ENCODE measurements at places on chromosomes 11 and 22. TPM values are rescaled to one million over a fixed set of nuclear protein-coding genes. Genes with fewer than 3 reads are reported as not detected.
A peak's percentile ranks its signal among the peaks of the same experiment; 100 is the strongest.

DNA sequence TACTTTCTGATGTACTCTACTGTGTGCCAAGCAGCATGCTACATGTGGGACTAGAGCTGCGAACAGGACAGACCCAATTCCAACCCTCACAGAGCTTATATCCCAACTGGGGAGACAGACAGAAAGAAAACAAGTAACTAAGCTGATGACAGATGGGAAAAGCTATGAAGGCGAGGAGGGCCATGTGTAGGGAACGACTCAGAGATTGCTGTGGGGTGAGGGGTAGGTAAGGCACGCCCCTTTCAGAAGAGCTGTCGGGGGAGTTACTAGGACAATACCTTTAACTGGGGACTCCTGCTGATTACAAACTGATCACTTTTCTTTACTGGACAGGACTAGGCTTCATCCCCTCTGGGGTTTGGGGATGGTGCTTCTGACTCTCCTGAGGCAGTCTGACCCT lies 48.9 kb downstream of the ST3GAL4 start:
- H3K4me1 ChIP-seq: no peaks in the 10 kb centered on the region
- H3K27ac ChIP-seq: no peak overlapping the region
- no peak overlapping the region for H3K4me3 ChIP-seq
- H3K36me3 ChIP-seq: peaks cover 4% of the 10 kb centered on the region
- DNase-seq: no peak
- no peaks in the 10 kb centered on the region for H3K27me3 ChIP-seq

DNA sequence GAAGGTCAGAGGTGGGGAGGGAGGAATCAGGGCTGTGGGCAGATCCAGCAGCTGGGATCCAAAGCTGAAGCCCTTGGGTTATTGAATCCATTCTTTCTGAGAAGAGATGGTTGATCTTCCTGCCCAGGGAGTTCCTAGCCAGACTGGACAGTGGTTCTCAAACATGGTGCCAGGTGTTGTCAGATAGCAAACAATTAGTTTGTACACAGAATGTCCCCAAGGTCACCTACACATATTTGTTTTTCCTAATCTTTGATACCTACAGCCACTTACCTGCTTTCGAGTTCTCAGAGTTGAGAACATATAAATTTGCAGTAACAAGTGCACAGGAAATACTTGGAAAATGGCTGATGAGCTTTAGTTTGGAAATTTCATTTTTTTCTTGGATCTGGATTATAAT lies 54.5 kb downstream of the BMAL1 start:
- no peak overlapping the region for H3K27ac ChIP-seq
- H3K4me1 ChIP-seq: no peaks in the 10 kb centered on the region
- H3K27me3 ChIP-seq: no peaks in the 10 kb centered on the region

GRCh38 chr22:41902932-41903421 lies 11.9 kb downstream of the SHISA8 start:
- H3K4me3 ChIP-seq: no peak overlapping the region
- peaks cover 91% of the 10 kb centered on the region for H3K36me3 ChIP-seq
- H3K27me3 ChIP-seq: no peaks in the 10 kb centered on the region
- no peak for DNase-seq
- H3K27ac ChIP-seq: no peak overlapping the region

- H3K4me1 ChIP-seq: no peaks in the 10 kb centered on the region
- no peak overlapping the region for H3K4me3 ChIP-seq
- DNase-seq: no peak
- no peak overlapping the region for H3K27ac ChIP-seq
- H3K27me3 ChIP-seq: no peaks in the 10 kb centered on the region
- H3K36me3 ChIP-seq: no peaks in the 10 kb centered on the region
Measured at GRCh38 chr11:94449437-94449836, 44.2 kb downstream of the MRE11 start.

DNA sequence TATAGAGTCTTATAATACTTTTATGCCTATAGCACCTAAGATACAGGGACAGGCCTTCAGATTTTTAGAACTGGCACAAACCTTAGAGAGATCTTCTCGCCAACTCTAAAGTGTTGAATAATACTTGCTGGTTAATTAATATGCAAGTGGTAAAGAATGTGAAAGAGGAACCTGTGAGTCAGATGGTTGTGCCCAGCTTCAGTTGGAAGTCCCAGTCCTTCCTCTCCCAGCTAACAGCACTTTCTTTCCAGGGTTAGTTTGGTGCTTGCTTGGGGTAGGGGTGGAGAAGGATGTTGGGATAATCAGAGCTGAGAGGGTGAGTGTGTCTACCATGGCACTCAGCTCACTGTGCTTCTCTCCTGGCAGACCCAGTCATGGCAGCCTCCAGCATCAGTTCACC lies 4.9 kb upstream of the TMEM132A start:
- peaks cover under 1% of the 10 kb centered on the region for H3K27me3 ChIP-seq
- H3K4me1 ChIP-seq: peaks cover 22% of the 10 kb centered on the region
- no peak overlapping the region for H3K4me3 ChIP-seq
- DNase-seq: no peak

GRCh38 chr11:46134540-46134939 lies 13.3 kb upstream of the PHF21A start:
- H3K27me3 ChIP-seq: no peaks in the 10 kb centered on the region
- H3K36me3 ChIP-seq: no peaks in the 10 kb centered on the region
- no peak overlapping the region for H3K4me3 ChIP-seq

DNA sequence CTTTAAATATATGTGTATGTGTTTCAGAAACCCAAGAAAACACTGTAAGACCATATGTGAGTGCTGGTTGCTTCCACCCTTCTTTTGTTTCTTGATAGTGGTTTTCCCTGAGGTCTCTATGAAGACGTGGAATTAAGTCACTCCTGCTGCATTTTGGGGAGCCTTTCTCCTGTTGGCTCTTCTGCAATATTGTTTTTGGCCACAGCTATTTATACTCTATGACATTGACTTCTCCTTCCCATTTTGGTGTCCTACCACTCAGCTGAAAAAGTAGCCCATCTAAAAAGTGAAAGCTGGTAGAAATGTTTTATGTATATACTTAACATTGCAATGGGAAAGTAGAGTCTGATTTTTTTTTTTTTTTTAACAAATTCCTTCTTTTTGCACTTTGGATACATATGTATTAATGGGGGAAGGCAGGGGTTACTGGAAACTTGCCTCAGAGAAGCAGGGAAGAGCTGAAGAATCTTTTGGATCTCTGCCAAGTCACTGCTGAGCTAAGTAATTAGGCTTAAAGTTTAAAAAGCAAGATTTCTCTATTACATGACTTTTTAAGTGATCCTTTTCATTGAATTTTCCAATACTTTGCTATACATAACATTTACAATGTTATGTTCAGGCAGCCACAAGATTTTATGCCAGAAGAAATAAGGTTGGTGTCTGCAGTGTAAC lies 1.8 kb downstream of the TTC17 start:
- DNase-seq: no peak
- H3K27ac ChIP-seq: no peak overlapping the region
- H3K4me1 ChIP-seq: peaks cover 23% of the 10 kb centered on the region
- H3K4me3 ChIP-seq: no peak overlapping the region

DNA sequence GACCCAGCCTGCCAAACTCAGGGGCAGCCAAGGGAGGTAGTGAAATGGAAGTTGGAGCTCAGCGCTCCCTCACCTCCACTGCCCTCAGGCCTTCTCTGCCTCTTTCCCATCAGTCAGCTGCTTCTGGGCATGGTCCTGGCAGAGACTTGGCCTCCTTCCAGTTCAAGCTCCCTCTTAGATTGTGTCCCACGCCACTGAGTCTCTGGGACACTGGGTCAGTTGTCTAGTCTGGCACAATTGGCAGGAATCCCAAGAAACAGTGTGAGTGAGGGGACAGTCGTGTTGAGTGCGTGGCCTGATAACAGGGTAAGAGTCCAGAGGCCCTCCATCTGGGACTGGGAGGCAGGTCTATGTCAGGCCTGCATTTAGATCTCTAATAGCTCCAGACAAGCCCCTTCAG lies 7.1 kb upstream of the SLC35E4 start:
- H3K4me3 ChIP-seq: no peak overlapping the region
- no peaks in the 10 kb centered on the region for H3K4me1 ChIP-seq
- DNase-seq: no peak
- no peak overlapping the region for H3K27ac ChIP-seq
- H3K27me3 ChIP-seq: no peaks in the 10 kb centered on the region
- H3K36me3 ChIP-seq: peaks cover 9% of the 10 kb centered on the region

GRCh38 chr11:46680164-46680760 lies 20.2 kb downstream of the ARHGAP1 start:
- H3K27ac ChIP-seq: no peak overlapping the region
- H3K27me3 ChIP-seq: no peaks in the 10 kb centered on the region
- no peak for DNase-seq
- H3K4me3 ChIP-seq: no peak overlapping the region

DNA sequence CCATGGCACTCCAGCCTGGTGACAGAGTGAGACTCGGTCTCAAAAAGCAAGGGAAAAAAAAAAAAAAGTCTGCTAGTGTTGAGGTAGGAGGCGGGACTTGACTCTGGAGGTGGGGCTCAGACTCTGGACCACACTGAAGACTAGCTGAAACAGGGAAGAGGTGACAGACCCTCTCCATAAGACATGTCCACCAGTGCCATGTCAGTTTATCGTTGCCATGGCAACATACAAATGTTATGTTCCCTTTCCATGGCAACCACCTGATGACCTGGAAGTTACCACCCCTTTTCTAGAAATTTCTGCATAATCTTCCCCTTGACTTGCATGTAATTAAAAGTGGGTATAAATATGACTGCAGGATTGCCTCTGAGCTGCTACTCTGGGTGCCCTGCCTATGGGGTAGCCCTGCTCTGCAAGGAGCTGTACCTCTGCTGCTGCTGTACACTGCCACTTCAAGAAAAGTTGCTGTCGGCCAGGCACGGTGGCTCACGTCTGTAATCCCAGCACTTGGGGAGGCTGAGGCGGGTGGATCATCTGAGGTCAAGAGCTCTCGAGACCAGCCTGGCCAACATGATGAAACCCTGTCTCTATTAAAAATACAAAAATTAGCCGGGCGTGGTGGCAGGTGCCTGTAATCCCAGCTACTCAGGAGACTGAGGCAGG lies 55.1 kb downstream of the KIAA1671 start:
- H3K4me3 ChIP-seq: no peak overlapping the region
- no peaks in the 10 kb centered on the region for H3K36me3 ChIP-seq
- H3K27me3 ChIP-seq: no peaks in the 10 kb centered on the region
- H3K27ac ChIP-seq: no peak overlapping the region
- no peak for DNase-seq
- H3K4me1 ChIP-seq: peaks cover 5% of the 10 kb centered on the region

- H3K27ac ChIP-seq: no peak overlapping the region
- H3K27me3 ChIP-seq: no peaks in the 10 kb centered on the region
- no peaks in the 10 kb centered on the region for H3K4me1 ChIP-seq
- H3K4me3 ChIP-seq: no peak overlapping the region
- no peak for DNase-seq
- H3K36me3 ChIP-seq: no peaks in the 10 kb centered on the region
Measured at GRCh38 chr11:6152126-6152525, 18.0 kb downstream of the OR52B2 start.

DNA sequence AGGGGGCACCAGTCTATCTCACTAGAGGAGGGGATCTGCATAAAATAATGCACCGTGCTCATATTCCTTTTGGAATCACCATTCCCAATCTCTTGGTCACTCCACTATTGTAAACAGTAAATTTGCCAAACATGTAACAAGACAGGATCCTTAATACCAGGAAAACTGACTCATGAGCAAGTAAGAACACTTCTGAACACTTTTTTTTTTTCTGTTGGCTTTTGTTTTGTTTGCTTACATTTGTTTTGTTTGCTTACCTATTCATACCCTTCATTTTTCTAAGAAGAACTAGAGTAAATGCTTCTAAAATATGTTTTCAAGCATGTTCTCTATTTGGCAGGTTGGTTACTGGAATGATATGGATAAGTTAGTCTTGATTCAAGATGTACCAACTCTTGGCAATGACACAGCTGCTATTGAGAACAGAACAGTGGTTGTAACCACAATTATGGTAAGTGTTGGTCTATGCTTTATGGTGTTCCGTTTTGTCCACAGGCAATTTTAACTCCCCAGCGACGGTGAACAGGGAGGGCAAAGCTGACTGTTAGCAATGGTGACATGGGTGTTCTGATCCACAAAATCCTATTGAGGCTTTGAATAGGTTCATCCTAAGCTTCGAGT lies 111.8 kb downstream of the MSANTD4 start:
- H3K27me3 ChIP-seq: no peaks in the 10 kb centered on the region
- no peak for DNase-seq
- no peaks in the 10 kb centered on the region for H3K36me3 ChIP-seq
- no peaks in the 10 kb centered on the region for H3K4me1 ChIP-seq
- H3K4me3 ChIP-seq: no peak overlapping the region
- no peak overlapping the region for H3K27ac ChIP-seq

DNA sequence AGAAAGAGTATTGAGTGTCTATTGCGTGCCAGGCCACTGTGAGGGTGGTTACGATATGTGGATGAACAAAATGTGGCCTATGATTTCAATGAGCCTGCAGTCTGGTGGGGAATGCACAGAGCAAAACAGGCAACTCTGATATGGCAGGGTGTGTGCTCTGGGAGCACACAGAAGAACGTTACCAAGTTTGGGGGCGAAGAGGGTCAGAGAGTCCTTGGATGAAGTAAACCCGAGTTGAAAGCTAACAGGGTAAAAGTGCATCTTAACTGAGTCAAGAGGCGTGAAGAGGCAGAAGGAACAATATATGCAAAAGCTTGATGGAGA lies 258 bp downstream of the CFAP68 start:
- peak overlapping the region; percentile 60 for H3K4me3 ChIP-seq
- no peak for DNase-seq
- peaks cover 4% of the 10 kb centered on the region for H3K4me1 ChIP-seq

GRCh38 chr11:107482234-107482633 lies 24.6 kb upstream of the CWF19L2 start:
- no peaks in the 10 kb centered on the region for H3K27me3 ChIP-seq
- DNase-seq: no peak

The CCDC89 gene
- 2.5 TPM for total RNA-seq

The SLC6A5 gene
- total RNA-seq: not detected

The OR51B5 gene
- not detected for total RNA-seq

The SHANK2 gene
- 109 TPM for total RNA-seq

The NCR3LG1 gene
- total RNA-seq: 18.2 TPM

The FAM76B gene
- total RNA-seq: 43.1 TPM

The DNAJB7 gene
- total RNA-seq: not detected

The APOC3 gene
- total RNA-seq: 4,730 TPM

The ME3 gene
- 94.9 TPM for total RNA-seq

Measured in Peyer's patch (tissue), 4 donors.